ENCODE measurements at places on chromosomes 7 and 10. TPM values are rescaled to one million over a fixed set of nuclear protein-coding genes. Genes with fewer than 3 reads are reported as not detected.

The AKR1C4 gene
- polyA plus RNA-seq = not detected

The CHAT gene
- not detected for polyA plus RNA-seq

The NXPH1 gene
- polyA plus RNA-seq = not detected

The TAS2R5 gene
- polyA plus RNA-seq = 6.6 TPM

The MYL7 gene
- 1.2 TPM for polyA plus RNA-seq

The MXI1 gene
- 52.4 TPM for polyA plus RNA-seq

The SLC13A4 gene
- polyA plus RNA-seq = 3.8 TPM

The FGL2 gene
- polyA plus RNA-seq = 5.5 TPM

The PCLO gene
- 5.7 TPM for polyA plus RNA-seq

The ELN gene
- 379 TPM for polyA plus RNA-seq

The TRA2A gene
- 294 TPM for polyA plus RNA-seq

The CLDN4 gene
- polyA plus RNA-seq = 77.1 TPM

The SAMD9L gene
- polyA plus RNA-seq = 17.5 TPM

DNA sequence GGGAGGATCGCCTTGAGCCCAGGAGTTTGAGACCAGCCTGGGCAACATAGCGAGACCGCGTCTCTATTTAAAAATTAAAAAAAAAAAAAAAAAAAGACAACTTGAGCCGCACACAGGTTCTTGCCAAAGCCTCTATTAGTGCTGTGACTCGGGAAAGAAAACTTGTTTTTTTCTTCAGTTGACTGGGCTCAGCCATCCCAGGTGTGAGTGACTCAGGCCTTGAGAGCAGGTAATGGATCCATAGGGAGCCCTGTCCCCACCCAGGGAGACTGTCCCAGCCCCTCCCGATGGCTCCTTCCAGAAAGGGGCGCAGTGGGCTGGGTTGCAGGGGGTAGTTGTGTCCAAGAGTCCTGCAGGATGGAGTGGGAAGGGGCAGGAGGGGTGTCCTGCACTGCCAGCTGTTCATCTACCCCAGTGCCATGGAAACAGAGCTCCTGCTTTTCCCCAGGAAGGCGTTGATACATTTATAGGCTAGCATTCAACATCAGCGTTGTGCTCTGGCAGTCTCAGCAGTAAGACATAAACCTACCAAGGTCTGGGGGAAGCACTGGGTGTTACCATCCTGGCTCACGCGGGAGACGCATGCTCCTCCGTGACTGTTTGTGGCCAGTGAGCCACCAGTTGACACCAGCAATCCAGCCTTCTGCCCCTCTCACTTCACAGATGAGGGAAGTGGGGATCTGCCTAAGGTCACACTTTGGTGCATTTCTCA lies 126.6 kb downstream of the CUX1 start:
- no peak for DNase-seq

GRCh38 chr7:22542669-22543068 lies 42.7 kb upstream of the STEAP1B start:
- DNase-seq = no peak

- no peak for DNase-seq
These were observed 4.2 kb downstream of the AHR start for GRCh38 chr7:17302575-17303142.

DNA sequence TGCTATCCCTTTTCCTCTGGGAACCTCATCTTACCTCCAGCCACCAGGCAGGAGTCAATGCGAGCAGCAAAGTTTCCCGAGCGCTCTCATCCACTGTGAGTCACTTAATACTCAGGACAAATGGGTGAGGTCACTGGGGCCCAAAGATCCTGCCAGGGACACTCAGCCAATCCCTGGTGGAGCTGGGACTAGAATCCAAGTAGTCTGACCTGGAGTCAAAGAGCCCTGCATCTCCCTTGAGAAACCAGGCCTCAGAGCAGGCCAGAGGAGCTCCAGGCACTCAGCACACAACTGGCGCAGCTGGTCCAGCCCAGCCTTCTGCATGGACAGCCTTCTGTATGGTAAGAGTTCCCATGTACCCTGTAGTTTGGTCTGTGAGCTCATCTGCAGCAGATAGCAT lies 142.3 kb downstream of the MAPK8 start:
- no peak for DNase-seq

DNA sequence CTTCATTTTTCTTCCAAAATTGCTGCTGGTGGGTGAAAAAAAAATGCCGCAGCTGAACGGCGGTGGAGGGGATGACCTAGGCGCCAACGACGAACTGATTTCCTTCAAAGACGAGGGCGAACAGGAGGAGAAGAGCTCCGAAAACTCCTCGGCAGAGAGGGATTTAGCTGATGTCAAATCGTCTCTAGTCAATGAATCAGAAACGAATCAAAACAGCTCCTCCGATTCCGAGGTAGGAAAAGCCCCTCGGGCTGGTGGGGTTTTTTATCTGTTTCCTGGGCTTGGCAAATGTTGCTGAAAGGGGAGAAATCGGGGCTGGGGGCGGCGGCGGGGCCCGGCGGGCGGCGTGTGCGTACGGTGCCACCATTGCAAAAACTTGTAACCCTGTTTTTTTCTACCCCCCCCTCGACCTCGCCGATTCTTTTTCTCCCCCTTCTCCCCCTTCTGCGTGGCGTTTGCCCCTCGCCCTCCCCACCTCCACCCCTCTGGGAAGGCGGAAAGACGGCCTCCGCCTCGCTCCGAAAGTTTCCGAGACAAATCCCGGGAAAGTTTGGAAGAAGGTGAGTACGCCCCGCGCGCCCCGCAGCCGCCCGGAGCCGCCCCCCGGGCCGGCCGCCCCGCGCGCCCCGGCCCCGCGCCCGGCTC lies 789 bp downstream of the TCF7L2 start:
- DNase-seq = peak; percentile 42

DNA sequence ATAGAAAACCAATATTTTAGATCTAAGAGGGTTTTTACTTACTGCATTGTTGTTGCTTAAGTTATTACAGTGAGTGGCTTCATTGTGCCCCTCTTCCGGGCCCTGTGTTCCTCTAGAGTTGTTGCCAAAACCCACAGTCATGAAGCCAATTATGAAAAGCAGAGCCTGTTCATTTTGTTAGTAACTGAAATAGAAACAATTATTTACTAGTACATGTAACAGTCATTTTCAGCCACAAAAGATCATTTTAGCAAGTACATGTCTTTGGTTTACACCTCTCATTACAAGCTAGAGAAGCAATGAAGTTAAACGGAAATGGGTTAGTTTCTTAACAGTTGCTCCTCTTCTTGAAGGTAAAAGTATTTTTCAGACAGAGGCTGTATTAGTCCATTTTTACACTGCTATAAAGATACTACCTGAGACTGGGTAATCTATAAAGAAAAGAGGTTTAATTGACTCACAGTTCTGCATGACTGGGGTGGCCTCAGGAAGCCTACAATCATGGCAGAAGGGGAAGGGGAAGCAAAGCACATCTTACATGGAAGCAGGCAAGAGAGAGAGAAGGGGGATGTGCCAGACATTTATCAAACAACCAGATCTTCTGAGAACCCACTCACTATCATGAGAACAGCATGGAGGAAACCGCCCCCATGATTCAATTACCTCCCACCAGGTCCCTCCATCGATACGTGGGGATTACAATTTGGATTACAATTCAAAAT lies 380.5 kb downstream of the SFMBT2 start:
- DNase-seq = no peak

- DNase-seq = no peak
These were observed 478.6 kb downstream of the PLXNA4 start for GRCh38 chr7:132097550-132098134.

- DNase-seq = no peak
These were observed 2.0 kb downstream of the CLEC5A start for GRCh38 chr7:141944811-141945210.

DNA sequence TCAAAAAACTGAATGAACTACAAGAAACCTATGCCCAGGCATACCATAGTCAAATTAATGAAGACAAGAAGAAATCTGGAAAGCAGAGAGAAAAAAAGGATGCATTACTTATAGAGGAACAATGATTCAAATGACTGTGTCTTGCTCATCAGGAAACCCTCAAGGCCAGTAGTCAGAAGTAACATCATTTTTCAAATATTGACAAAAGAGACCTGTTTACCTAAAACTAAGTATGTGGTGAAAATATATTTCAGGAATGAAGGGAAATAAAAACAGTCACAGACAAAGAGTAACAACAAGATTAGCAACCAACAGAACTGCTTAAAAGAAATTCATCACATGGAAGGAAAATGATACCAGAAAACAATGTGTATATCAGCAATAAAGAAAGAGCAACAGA lies 128.4 kb downstream of the ALOX5 start:
- no peak for DNase-seq

DNA sequence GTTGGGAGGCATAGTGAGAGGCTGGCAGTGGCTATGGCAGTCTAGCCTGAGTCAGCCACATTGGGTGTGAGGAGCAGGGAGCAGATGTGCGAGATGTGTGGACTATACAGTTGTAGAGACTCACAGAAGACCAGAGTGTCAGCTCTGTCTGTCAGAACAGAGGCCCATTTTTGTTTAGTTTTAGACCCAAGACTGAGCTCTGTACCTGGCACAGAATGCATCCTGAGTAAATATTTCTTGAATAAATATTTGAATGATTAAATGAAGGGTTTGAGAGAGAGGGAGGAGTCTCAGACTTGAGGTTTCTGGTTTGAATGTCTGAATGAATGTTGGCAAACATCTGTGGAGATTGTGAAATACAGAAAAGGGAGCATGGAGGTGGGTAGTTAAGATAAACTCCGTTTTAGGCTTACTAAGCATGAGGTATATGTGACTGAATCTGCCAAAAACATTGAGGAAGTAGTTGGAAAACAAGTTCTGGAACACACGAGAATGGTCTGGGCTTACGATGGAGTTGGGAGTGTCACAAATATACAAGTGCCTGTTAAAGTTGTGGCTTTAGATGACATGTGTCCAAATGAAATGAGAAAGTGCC lies 3.6 kb downstream of the SEC23IP start:
- DNase-seq = peak; percentile 25

- DNase-seq = no peak
These were observed 222.0 kb upstream of the C7orf33 start for GRCh38 chr7:148368562-148368961.

- no peak for DNase-seq
These were observed 135.2 kb downstream of the GPR37 start for GRCh38 chr7:124630395-124630794.

DNA sequence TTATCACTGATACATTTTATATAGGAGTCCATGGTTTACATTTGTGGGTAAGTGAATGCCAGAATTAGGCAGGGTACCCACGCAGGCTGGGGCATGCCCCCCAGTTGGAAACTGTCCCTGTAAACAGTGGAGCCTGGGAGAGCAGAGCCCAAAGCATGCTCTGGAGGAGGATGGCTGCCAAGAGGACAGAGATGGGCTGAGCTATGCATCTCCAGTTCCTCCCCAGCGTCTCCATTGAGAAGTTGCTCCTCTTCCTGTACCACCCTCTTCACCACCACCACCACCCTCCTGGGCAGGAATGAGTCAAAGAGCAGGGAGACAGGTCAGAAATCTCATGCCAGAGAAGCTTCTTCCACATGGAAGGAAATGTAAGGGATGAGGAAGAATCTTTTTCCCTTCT lies 67.7 kb upstream of the KMT2E start:
- no peak for DNase-seq

DNA sequence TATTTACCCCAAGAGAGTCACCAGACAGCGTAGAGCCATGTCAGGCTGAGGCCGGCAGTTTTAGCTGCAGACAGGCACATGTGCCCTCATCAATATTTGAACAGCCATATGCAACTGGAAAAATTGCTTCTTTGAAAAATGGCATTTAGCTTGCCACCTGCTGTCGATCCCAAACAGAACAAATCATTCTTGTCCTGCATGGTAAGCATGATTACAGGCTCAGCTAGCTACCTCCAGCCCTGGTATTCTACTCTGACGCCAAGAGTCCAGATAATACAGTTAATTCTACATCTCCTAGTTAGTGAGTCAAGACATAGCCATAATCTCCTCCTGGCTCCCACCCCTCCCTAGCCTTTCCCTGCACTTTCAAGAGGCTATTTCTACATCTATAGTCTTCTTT lies 7.7 kb downstream of the CREB3L2 start:
- DNase-seq = no peak

DNA sequence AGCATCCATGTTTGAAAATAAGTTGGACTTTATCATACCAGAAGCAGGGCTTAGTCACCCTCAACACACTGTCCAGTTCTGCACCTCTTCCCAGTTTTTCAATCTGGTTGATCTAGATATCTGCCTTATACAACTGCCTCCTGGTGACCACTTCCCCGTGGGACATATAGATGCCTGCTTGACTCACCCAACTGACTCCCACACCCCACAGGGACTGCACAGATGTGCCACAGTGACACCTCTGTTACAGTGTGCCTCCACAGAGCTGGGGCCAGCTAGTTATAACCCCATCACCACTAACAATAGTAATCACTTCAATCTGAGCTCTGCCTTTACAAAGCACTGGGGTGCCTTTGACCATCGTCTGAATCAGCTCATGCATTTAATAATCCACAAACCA lies 82.6 kb upstream of the AOAH start:
- no peak for DNase-seq

DNA sequence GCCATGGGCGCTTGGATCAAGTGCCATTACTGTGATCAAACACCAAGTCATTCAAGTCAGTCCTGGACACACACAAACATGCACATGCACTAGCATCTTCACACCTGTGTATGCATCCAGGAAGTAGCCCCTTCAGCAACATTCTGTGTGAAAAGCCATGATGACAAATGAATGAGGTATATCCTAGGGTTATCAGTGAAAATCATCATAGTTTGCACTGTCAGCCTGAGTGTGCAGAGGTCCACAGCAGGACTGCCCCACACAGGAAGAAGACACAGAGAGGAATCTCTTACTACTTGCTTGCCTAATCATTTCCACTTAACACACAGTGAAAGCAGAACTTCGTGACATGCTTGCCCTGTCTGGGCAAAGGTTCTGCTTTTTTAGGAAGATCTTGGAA lies 184.0 kb upstream of the ADO start:
- DNase-seq = no peak

DNA sequence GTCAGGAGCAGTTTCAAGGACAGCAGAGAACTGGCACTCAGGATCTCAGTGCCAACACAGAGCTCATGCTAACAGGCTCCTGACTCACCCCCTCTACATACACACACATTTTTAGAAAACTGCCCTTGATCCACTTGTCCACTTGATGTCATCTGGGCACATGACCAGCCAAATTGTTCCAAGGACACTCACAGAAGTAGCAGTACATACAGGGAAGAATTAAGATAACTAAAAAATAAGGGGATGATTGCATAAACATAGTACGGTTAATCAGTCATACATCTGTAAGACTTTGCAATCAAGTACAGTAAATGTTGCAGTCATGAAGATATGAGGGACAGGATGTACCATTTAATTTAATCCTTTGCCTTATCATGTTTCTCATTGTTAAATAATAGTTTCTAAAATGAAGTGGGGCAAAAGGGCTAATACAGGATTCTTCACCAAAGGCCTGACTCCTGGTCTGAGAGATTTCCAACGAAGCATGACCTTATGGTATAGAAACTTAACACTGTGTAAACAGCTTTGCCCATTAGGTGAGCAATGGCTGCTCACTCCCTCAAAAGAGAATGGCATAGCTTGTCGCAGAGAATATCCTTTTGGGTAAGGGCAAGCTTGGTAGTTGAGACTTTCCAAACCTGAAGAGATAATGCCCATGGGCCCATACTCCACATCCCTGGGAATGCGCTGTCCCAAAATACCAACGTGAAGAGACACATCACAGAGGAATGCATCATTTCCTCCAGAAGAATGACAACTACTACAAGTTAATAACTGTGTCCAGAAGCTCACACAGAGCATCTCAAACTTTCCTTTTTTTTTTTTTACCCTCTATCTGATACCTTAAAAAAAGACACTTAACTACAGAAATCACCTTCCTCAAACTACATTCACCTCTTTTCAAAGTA lies 94.1 kb downstream of the ARMH3 start:
- no peak for DNase-seq

GRCh38 chr7:26624431-26624830 lies 240.0 kb downstream of the SKAP2 start:
- no peak for DNase-seq
